IPS-NIHi11 (cell line): ENCODE measurements at places on chromosomes 12 and 14.

DNA sequence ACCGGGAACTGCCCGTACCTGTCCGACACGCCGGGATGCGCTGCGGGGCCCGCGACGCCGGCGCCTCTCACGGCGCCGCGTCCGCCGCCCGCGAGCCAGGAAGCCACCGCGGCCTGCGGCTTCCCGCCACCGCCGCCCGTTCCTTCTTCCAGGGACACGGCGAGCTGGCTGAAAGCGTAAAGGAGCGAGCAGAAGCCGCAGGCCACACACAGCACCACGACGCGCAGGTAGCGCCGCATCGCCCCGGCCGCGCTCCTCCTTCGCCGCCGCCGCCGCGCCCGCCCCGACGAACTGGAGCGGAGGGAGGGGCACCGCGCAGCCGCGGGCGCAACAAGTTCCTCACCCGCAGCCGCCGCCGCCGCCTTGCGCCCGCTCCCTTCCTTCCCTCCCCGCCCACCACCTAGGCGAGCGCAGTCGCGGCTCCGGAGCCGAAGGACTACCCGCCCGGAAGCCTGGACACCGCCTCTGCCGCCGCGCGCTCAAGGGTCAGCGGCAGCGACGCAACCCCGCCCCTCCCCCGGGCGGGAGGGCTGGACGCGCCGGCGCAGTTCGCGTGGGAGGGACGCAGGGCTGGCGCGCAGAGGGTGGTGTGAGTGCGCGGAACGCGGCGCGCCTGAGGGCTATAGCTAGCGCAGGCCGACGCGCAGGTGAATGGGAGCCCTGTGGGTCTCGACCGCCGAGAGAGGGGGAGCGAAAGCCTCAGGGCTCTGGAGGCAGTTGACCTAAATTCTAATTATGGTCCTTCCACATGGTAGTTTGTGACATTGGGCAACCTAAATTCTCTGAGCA, at the start of gene GXYLT1:
Gene GXYLT1 (minus strand): TSS at position 467 of the 789 bp plus-strand sequence. CDS start 228 bp downstream, at position 239.
- peak; percentile 96 for DNase-seq

GRCh38 chr12:56530390-56531055, 8.9 kb downstream of the RBMS2 start:
- DNase-seq: no peak

DNA sequence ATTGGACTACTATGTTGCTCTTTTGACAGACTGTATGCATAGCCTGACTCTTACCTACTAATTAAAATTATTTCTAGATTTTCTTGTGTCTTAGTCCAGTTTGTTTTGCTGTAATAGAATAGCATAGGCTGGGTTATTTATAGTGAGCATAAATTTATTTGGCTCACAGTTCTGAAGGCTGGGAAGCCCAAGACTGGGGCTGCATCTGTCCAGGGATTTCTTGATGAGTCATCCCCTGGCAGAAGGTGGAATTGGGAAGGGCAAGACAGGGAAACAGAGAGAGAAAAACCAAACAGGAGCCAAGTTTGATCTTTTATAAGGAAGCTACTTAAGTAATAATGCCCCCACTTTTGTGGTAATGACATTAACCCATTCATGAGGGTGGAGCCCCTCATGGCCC, 759.2 kb upstream of the LRFN5 start:
- DNase-seq: no peak

GRCh38 chr14:99265571-99265970, 6.4 kb downstream of the BCL11B start:
- no peak for DNase-seq

DNA sequence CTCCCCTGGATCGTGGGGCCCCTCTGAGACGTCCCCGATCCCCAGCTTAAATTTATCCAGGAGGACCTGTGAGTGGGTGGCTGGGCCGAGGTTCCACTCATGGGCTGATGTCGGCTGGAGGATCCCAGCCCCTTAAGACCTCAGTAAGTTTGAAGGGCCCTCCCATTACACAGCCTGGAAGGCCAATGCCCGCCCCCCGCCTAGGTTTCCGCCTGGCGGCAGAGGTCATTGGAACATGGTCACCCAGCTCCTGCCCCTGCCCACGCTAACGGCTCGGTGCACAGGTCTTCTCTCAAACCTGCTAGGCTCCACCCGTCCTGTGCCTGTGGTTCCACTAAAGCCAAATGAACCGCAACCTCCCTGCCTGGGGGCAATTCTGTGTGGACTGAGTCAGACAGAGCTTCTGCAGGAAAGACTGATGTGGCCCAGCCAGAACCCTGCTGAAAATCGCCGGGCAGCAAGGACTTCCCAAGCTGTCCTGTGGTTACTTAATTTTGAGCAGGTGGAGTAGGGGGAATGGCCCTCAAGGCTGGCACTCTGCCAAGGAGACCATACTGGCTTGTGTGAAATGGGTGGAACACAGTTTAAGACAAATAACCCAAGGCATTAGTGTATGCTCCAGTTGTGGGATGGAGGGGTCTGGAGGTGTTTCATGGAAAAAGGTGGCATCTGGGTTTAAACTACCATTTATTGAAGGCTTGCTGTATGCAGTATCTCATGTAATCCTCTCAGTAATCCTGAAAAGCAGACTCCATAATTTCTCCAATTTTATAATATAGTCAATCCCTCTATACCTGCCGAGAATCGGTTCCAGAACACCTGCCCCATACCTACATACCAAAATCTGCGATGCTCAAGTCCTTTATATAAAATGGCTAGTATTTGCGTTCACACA, 903 bp upstream of the NT5DC3 start:
- peak; percentile 73 for DNase-seq

DNA sequence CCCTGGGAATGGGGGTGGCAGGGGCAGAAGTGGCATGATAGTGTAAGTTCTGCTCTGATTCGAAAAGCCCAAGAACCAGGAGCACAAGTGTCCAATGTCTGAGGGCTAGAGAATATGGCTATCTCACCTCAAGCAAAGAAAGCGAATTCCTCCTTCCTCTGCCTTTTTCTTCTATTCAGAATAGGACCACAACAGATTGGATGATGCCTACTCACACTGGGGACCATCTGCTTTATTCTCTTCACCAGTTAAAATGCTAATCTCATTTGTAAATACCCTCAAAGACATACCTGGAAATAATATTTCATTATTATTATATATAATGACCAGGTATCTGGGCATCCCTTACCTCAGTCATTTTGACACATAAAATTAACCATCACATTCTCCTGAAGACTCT, 808.7 kb downstream of the NRXN3 start:
- no peak for DNase-seq
